ENCODE measurements at places on chromosomes 12 and 14. TPM values are rescaled to one million over a fixed set of nuclear protein-coding genes. Genes with fewer than 3 reads are reported as not detected.

The ETFBKMT gene
- total RNA-seq, result 9.8 TPM

The ADAM21 gene
- 13.7 TPM for total RNA-seq

The RPS6KL1 gene
- 22.5 TPM for total RNA-seq

The RIPK3 gene
- total RNA-seq, result 11.3 TPM

The GRIN2B gene
- 1.1 TPM for total RNA-seq

The YARS2 gene
- 19.5 TPM for total RNA-seq

The DLK1 gene
- 59.4 TPM for total RNA-seq

The C14orf180 gene
- 0.16 TPM for total RNA-seq

The AKAP6 gene
- total RNA-seq, result 26.6 TPM

The OR6C2 gene
- total RNA-seq, result not detected

The RBM25 gene
- 113 TPM for total RNA-seq

The GPR84 gene
- total RNA-seq, result not detected

The KRT78 gene
- 0.93 TPM for total RNA-seq

The B4GALNT3 gene
- total RNA-seq, result 16.7 TPM

The KRT80 gene
- 0.94 TPM for total RNA-seq

The CDK4 gene
- total RNA-seq, result 73.5 TPM

The STRAP gene
- 57.0 TPM for total RNA-seq

The SYCP3 gene
- 42.4 TPM for total RNA-seq

The KRT85 gene
- 0.71 TPM for total RNA-seq

The BICDL1 gene
- 78.3 TPM for total RNA-seq

The AMN1 gene
- 51.1 TPM for total RNA-seq

The SMIM41 gene
- 21.7 TPM for total RNA-seq

The TPI1 gene
- total RNA-seq, result 356 TPM

The SLCO1A2 gene
- 2.7 TPM for total RNA-seq

The DTX3 gene
- 60.4 TPM for total RNA-seq

The NDRG2 gene
- 98.4 TPM for total RNA-seq

The HOXC12 gene
- not detected for total RNA-seq

The KCNJ8 gene
- total RNA-seq, result 2.2 TPM

The RERGL gene
- total RNA-seq, result 0.50 TPM

The ERP27 gene
- 0.12 TPM for total RNA-seq

The TMEM229B gene
- 59.6 TPM for total RNA-seq

The PTPN21 gene
- 58.6 TPM for total RNA-seq

The PLD4 gene
- total RNA-seq, result 1.1 TPM

The RD3L gene
- not detected for total RNA-seq

The C12orf50 gene
- 24.8 TPM for total RNA-seq

The REP15 gene
- 1.0 TPM for total RNA-seq

The TAS2R31 gene
- 10.3 TPM for total RNA-seq

The FOXG1 gene
- total RNA-seq, result 4.5 TPM

The IL22 gene
- total RNA-seq, result not detected

The OR4K13 gene
- total RNA-seq, result 0.06 TPM

The HOXC4 gene
- total RNA-seq, result 3.0 TPM

The HDAC7 gene
- total RNA-seq, result 70.0 TPM

The LGMN gene
- 102 TPM for total RNA-seq

The IFT81 gene
- total RNA-seq, result 43.4 TPM

The TMTC1 gene
- total RNA-seq, result 13.6 TPM

The LLPH gene
- total RNA-seq, result 12.9 TPM

The AVPR1A gene
- 0.93 TPM for total RNA-seq

The CIDEB gene
- total RNA-seq, result 3.8 TPM

The TMEM120B gene
- total RNA-seq, result 17.2 TPM

The MON2 gene
- total RNA-seq, result 98.4 TPM

The SELPLG gene
- 2.7 TPM for total RNA-seq

The EML5 gene
- total RNA-seq, result 17.7 TPM

The WSCD2 gene
- 0.50 TPM for total RNA-seq

The MMP19 gene
- 1.3 TPM for total RNA-seq

The TMEM52B gene
- 1.2 TPM for total RNA-seq

The LMNTD1 gene
- 18.7 TPM for total RNA-seq

All from testis (tissue), 5 donors.